Thymus (tissue), 14 donors: ENCODE measurements at places on chromosomes 7 and 10. TPM values are rescaled to one million over a fixed set of nuclear protein-coding genes. Genes with fewer than 3 reads are reported as not detected.
A peak's percentile ranks its signal among the peaks of the same experiment; 100 is the strongest.

GRCh38 chr10:132916956-132917666, 25.3 kb downstream of the CFAP46 start:
- no peaks in the 10 kb centered on the region for H3K4me1 ChIP-seq
- no peaks in the 10 kb centered on the region for H3K27me3 ChIP-seq
- H3K36me3 ChIP-seq: no peaks in the 10 kb centered on the region
- H3K4me3 ChIP-seq: no peak overlapping the region
- no peak for DNase-seq

- no peak overlapping the region for H3K4me3 ChIP-seq
- peak; percentile 5 for DNase-seq
- no peaks in the 10 kb centered on the region for H3K27me3 ChIP-seq
- no peak overlapping the region for H3K27ac ChIP-seq
- H3K4me1 ChIP-seq: no peaks in the 10 kb centered on the region
Observed at GRCh38 chr7:85554236-85555178, 367.7 kb upstream of the SEMA3D start.

GRCh38 chr7:91082852-91083495, 181.3 kb upstream of the FZD1 start:
- H3K4me3 ChIP-seq: no peak overlapping the region
- H3K36me3 ChIP-seq: no peaks in the 10 kb centered on the region
- H3K4me1 ChIP-seq: peaks cover 13% of the 10 kb centered on the region
- DNase-seq: no peak

DNA sequence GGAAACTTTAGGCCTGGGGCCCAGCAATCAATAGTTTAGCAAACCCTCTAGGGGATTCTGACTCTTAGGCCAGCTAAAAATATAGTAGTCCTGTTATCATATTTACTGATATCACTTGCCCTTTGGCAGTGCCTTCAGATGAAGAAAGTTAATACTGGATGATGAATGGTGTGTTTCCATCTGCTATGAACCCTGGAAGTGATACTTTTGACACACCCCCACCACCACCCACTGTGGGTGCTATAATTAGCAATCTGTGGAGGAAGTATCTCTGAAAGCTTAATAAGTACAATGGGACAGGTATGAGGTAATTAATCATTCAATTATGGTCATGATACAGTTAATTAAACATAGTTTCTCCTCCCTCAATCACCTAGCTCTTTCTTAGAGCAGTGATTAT, 90.4 kb upstream of the LRRTM3 start:
- no peaks in the 10 kb centered on the region for H3K4me1 ChIP-seq
- no peaks in the 10 kb centered on the region for H3K27me3 ChIP-seq
- no peak for DNase-seq

- no peak overlapping the region for H3K4me3 ChIP-seq
- H3K36me3 ChIP-seq: no peaks in the 10 kb centered on the region
- H3K27ac ChIP-seq: no peak overlapping the region
- DNase-seq: no peak
Observed at GRCh38 chr10:36759141-36759805, 366.1 kb upstream of the ANKRD30A start.

DNA sequence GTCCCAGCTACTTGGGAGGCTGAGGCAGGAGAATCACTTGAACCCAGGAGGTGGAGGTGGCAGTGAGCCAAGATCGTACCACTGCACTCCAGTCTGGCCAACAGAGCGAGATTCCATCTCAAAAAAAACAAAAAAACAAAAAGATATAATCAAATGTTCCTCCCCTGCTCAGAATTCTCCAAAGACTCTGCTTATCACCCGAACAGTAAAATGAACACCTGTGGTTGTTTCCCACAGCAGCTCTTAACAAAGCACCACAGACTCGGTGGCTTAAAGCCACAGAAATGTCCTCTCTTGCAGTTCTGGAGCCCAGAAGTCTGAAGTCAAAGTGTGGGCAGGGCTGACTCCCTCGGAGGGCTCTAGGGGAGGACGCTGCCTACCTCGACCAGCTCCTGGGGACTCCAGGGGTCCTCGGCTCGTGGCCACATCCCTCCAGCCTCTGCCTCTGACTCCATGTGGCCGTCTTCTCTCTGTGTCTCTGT, 4.1 kb upstream of the INTS1 start:
- no peak overlapping the region for H3K4me3 ChIP-seq
- DNase-seq: no peak
- H3K36me3 ChIP-seq: no peaks in the 10 kb centered on the region
- peaks cover 88% of the 10 kb centered on the region for H3K4me1 ChIP-seq
- no peaks in the 10 kb centered on the region for H3K27me3 ChIP-seq

The COL28A1 gene
- total RNA-seq: 0.24 TPM

The EGFR gene
- total RNA-seq: 14.2 TPM

The STK31 gene
- total RNA-seq: 0.42 TPM

The SPDYE6 gene
- not detected for total RNA-seq

The LIPM gene
- not detected for total RNA-seq
